ENCODE measurements at places on chromosomes 12 and 14.

GRCh38 chr14:75562489-75562888, 15.9 kb upstream of the FLVCR2 start:
- no peak for DNase-seq

- no peak for DNase-seq
These were observed 247.5 kb upstream of the NOVA1 start for GRCh38 chr14:26845151-26845818.

DNA sequence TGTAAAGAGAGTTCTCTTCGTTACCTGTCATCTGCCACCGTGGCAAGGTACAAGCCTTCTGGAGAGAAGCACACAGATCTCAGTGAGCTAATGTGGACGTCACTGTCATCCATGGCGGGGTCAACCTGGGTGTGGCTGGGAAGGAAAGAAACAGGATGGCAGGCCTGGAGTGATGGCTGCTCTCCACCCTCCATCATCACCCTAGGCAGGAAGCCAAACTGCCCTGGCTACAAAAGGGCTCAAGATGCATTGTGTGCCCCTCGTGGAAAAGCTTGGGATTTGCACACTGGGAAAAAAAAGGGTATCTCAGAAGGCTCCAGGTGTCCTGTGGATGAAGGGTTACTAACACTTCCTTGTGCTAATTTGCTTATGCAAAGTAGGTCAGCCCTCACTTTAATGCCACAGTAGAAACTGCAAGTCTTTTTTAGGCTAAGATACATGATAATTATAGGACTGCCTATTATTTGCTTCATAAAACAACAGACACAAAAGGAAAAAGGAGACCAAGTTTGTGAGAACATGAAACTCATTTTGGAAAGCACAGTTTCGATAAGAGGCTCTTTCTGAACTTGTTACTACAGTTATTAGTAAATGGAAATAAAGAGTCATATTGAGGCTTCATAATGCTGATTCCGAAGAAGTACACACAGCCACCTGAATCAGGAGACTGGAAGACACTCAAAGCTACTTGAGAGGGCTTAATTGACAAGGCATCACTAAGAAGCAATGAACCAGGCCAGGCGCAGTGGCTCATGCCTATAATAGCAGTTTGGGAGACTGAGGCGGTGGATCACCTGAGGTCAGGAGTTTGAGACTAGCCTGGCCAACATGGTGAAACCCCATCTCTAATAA, 18.9 kb downstream of the RFC5 start:
- DNase-seq: peak; percentile 47

DNA sequence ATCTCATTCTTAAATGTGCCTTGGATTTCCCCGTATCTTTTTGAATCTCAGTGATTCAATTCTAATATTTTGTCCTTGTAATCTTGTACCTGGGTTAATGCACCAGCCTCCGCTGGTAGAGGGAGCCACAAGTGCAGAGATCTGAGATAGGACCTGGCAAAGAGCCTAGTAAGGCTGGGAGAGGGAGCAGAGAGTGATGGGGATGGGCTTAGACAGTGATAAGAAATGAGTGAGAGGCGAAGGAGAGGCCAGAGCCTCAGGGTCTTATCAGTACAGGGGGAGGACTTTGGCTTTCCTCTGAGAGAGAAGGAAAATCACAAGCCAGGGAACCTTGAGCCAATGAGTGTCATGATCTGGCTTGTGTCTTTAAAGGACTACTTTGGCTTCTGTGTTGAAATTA, 30.5 kb upstream of the LMNTD1 start:
- peak; percentile 12 for DNase-seq

GRCh38 chr14:96616161-96616721, 114.1 kb downstream of the PAPOLA start:
- DNase-seq: no peak

DNA sequence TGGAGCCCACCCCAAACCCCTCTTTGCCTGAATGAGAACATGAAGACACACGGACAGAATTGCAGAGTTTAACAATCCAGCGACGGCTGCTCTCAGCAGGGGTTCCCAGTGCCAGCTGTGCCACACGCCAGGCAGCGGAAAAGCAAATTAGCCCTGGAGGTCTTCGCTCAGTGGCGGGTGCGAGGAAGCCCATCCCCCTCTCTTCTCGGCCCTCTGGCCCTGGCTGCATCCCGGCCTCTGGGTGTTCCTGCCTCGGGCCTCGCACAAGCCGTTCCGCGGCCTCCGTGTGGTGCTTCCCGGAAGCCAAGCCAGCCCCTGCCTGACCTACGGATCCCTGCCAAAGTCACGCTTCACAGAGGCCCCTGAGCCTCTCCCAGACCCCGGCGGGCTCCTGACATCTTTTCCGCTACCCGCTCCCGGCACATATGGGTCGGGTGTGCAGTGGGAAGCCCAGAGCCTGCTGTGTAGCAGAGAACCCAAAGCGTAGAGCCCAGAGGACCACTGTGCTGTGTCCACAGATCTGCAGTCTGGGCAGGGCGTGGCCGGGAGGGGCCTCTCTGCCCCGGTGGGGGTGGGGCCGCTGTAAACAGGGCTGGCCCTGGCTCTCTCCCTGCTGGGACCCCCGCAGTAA, 70.7 kb upstream of the GALNT9 start:
- no peak for DNase-seq

DNA sequence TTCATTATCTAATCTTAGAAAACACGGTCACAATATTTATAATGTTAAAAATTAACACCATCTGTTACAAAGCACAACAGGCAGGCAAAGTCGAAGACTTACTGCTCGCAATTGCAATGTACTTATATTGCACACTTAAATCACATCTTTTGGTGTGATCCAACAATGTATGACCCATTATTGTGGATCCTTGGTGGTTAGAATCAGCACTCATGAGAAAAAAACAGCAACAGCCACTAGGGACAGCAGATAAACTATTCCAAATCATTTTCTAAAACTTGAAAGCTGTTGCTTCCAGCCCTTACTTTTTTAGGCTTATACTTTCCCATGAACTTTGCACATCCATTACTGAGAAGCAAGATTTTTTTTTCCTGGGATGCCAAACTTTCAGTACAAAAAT, 20.4 kb downstream of the COX16 start:
- DNase-seq: no peak

- no peak for DNase-seq
These were observed 39.4 kb downstream of the MAP1LC3B2 start for GRCh38 chr12:116598311-116599284.

GRCh38 chr12:44357494-44357893, 518.6 kb downstream of the NELL2 start:
- DNase-seq: no peak

- DNase-seq: no peak
These were observed 22.0 kb downstream of the VSX2 start for GRCh38 chr14:74261288-74261687.

- DNase-seq: no peak
These were observed 122.7 kb upstream of the SLCO1C1 start for GRCh38 chr12:20572451-20572850.

GRCh38 chr12:115437061-115437567, 753.1 kb upstream of the TBX3 start:
- no peak for DNase-seq

- no peak for DNase-seq
These were observed at the start of gene USP44 for GRCh38 chr12:95551305-95551704. Gene USP44, minus strand, starts transcription at chr12:95551476. Its CDS starts 17,220 bp downstream, at chr12:95534256.

DNA sequence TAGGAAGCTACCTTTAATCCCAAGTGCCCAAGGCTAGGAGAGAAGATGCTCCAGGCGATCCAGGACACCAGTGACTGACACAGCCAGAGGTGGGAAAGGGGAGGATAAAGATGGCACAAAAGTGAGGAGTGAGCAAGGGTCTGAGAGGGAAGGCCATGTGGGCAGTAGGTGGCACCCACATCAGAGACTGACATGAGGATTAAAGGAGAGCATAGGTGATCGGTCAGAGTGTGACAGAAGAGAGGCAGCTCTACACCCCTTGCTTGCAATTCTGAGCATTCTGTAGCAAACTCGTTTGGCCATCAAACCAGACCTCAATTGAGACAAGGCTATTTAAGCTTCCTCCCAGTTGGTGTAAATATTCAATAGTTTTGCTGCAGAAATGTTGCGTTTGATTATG, 724 bp upstream of the CD27 start:
- no peak for DNase-seq

GRCh38 chr12:92088805-92089204, 56.8 kb downstream of the BTG1 start:
- DNase-seq: no peak

DNA sequence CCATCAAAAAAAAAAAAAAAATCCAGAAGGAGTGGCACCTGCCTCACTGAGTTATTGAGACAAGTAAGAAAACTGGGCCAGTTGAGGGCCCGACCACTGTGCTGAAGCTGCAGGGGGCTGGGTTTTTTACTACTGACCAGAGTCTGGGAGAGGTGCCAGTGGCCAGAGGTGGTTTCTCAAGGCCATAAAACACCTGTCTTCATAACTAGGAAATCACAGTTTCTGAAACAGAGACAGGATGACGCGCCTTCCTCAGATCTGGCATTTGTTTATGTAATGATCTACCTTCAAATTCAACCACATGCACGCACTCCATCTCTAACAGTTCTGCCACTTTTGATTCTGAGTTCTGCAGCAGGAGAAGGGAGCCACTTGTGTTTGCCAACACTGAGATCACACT, 12.7 kb downstream of the TSPAN11 start:
- peak; percentile 77 for DNase-seq

DNA sequence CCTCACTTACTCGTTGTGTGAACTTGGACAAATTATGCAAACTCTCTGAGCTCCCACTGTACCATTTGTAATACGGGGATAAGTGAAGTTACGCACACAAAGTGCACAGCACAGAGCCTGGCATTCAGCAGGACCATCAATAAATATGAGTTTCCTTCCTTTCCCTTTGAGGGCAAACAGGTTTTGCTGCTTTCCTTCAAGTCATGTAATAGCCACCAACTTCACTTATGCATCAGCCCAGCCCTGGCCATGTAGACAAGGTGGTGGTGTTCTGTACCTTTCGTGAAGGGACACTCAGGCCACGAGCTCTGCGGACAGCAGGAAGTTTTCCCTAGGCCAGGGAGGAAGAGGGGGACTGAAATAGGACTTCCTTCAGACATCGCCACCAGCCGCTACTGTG, 272.7 kb downstream of the CACNA1C start:
- no peak for DNase-seq

DNA sequence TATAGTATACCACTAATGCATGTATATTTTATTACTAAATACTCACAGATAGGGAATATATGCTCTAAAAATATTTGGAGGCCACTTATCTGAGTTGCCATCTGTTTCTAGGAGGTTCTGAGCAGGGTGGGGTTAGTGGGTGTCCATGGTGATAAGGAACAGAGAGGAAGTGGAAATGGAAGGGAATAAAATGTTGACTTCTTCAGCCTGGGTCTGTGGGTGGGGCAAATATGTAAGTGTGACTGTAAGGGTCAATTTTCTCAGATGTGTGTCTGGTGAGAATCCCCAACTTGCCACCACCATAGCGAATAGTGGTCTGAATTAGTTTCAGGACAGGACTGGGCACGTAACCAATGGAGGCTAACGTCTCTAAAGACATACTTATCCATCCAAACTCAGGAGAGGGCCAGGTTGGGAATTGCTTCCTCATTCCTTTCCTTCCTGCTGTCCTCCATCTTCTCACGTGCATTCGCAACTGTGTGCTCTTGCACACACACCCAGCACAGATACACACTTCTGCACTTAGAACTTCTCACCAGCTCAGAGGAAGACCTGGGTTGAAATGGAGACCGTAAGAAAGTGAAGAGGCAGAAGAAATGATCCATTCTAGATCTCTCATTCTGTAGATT, 54.2 kb upstream of the GZMB start:
- no peak for DNase-seq

DNA sequence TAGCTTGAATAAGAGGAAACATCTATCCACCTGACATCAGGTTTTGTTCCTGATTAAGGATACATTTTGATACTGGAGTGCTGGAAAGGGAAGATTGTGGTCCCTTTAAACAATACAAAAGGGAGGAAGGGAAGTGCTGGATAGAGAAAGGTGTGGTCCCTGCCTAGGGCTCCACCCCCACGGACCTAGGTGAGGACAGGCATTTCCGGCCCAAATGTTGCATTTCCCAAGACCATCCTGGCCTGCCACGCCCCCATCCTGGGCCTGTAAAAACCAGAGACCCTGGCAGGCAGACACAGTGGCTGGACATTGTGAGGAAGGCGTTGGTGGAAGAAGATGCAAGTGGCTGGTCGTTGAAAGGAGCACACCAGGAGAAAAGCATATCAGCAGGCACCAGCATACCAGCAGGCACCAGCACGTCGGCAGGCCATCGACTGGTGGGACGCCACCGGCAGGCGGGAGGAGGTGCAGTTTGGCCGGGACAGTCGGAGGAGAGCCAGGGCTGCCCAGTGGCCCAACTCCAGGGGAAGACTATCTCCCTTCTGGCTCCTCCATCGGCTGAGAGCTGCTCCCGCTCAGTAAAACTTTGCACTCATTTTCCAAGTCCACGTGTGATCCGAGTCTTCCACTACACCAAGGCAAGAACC, 53.2 kb upstream of the AMN1 start:
- DNase-seq: no peak

GRCh38 chr12:132222096-132222807, 78.0 kb downstream of the NOC4L start:
- DNase-seq: peak; percentile 78

DNA sequence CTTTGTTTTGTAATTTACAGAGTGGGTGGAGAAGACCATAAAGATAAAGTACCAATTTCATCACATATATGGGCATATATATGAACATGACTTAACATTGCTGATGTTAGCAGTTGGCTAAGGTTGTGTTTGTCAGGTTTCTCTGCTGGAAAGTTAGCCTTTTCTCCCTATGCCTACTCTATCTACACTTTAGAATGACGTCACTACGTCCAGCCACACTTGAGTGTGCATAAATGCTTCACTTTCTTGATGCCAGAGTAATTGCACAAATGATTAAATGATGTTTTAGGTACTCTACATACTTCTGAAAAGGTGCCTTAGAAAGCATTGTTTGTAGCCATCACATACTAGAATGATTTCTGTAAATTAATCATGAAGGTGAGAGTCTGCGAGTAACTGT, 759.2 kb upstream of the MGAT4C start:
- DNase-seq: no peak

DNA sequence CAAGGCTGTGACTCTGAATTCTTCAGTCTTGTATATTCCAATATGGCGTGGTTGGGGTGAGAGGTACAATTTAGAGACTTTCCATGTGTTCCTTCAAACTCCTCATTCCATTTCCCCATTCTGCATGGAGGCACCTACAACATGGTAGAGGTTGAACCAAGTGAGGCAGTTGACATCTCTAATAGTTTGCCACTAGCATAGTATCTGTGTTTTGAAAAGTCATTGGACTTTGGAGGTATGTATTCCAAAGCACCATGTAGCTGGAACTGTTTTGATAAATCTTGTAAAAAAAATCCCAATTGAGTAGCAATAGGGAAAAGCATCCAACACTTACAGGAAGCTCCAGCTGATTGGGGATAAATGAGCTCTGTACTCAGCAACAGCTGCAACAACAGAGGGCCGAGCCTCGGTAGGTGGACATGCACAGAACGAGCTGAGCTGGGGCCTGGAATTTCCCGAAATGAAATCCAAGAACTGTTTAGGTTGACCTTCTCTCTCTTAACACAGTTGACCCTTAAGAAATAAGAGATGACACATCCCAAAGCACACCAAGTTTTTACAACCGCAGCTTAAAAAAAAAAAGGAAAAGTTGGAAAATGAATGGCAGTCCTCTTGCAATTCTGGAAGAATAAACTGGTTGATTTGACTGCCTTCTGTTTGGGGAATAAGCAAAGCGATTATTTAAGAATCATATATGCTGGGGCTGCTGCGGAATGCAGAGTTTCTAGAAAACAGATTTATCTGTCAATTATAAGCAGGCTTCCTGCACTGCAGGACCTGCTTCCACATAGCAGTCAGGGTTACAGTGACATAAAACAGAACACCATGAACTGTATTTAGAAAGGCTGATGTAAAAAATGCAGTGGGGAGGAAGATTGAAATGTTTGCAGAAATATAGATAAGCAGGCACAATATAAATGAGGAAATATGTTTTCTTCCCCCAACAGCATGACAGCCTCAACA, 194.6 kb upstream of the KRR1 start:
- peak; percentile 81 for DNase-seq
